ENCODE measurements at places on chromosomes 13 and 19.
A peak's percentile ranks its signal among the peaks of the same experiment; 100 is the strongest.

DNA sequence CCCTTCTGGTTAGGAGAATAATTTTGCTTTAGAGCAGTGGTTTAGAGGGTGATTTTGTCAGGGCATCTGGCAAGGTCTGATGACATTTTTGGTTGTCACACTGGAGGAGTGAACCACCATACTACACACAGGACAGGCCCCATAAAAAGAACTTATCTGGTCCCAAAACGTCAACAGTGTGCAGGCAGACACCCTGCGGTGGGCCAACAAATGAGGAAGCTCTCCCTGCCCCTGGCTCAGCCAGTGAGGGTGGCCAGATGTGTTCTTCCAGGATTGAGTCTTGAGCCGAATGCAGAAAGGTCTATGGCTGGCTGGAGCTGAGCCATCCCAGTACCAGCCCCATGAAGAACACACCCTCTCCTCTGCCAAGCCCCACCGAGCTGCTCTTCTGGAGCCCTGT lies 149.2 kb downstream of the MIPEP start:
- no peak for DNase-seq

- DNase-seq, result no peak
These were observed 13.6 kb upstream of the LILRB2 start for GRCh38 chr19:54294539-54294938.

- DNase-seq, result no peak
These were observed 460.6 kb downstream of the FGF14 start for GRCh38 chr13:101941095-101941783.

DNA sequence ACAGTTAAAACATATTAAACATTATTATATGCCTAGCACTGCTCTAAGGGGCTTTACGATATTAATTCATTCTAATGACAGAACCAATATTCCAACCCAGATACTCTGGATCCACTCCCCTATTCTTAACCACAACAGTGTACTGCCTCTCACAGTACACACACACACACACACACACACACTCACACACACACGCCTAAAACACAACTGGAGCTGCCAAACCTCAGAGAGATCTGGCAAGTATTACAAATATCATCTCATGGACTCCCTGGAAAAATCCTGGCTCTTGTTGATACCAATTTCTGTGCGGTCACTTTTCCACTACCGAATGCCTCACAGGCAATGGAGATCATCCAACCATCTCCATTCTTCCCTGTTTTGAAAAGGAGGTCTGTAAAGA lies 1.3 kb downstream of the ZNF780A start:
- DNase-seq, result peak; percentile 23

GRCh38 chr13:50187352-50188029 lies 172.2 kb downstream of the KCNRG start:
- DNase-seq, result no peak

DNA sequence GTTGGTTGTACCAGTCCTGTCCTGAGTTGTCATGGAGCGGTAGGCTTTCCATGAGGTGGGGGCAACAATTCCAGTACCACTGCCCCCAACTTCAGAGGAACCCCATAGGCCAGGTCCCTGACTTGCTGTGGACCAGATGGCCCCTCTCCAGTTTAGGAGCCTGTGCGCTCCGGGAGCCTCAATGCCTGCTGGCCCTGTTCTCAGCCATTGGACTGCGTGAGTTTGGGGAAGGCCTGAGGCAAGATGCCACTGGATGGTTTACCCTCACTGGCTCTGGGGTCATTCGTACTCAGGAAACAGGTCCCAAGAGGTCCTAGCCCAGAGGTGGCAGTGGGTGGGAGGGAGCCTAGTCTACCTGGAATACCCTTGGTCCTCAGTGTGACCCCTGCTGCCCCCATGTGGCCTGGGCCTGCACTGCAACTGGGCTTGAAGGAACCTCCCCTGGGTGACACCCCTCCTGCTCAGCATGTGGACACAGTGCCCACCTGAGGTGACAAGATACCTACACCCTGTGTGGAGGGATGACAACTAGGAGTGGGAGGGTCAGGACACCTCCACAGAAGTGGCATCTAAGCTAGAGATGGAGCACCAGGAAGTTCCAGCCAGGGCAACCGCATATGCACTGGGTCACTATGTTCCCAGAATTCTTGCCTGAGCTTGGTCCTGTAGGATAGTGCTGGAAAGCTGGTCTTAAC lies 6.0 kb upstream of the PRR19 start:
- peak; percentile 48 for DNase-seq

DNA sequence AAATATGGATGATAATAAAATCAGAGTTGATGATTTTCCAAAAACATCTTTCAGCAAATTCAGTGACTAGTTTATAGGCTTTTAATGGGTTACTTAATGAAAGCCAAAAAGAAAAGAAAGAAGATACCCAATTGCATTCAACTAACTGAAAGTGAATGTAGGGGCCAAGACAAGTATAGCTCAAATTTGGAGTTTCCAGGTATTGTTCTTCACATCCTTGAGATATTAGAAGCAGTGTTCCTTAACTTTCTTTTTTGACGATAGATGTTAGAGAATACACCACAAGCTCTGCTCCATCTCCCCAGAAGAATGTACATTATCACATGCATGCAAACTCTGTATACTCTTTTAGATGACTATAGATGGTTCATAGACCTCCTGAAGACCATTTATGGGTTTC lies 43.6 kb downstream of the PDS5B start:
- DNase-seq, result no peak

- DNase-seq, result no peak
These were observed 28.5 kb upstream of the TEX29 start for GRCh38 chr13:111291908-111292307.

DNA sequence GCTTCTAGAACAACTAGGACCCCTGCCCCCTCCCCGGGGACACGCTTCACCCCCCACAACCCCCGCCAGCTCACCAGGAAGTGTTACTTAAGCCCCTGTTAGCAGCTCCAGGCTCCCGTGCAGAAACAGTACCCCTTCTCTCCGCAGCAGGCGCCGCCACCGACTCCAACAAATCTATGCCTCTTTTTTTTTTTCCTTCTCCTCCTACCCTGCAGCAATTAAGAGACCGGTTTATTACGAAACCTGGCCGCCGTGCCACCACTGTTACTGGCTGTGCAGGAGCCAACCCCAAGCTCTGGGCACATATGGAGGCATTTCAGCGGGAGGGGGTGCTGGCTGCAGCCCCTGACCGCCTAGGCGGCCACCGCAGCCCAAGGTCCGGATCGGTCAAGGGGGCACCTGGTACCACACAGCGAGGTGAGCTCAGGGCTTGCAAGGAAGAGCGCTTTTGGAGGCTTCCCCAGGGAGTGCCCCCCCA lies 2.4 kb downstream of the GADD45B start:
- DNase-seq, result peak; percentile 75

DNA sequence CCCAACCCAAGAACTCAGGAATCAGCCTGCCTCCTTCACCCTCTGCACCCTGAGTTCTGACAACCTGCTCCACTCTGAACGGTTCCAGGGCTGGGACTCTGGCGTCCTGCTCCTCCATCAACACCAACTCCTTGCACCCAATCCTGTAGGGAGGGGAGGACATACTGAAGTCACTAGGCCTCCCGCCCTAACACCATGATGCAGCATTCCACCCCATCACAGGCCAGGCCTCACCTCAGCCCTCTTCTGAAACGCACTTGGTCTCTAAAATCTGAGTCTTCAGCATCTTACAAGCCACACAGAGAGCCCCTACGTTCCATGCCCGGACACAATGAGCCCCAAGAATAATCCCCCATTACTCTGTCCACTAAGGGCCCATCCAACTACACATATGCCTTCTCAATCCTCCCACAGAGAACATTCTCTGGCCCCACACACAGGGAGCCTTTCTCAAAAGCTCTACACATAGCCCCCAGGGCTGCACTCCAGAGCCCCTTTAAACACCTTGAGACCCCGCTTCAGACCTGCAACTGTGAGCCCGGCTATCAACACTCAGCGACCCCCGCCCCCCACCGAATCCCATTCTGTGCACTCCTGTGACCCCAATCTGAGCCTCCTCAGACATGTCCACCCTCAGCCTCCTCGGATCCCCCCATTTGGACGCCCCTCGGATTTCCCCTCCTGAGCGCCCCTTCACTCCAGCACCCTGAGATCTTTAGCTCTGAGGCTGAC lies 567 bp downstream of the ALKBH6 start:
- no peak for DNase-seq

GRCh38 chr13:26501641-26502040 lies 55.8 kb upstream of the WASF3 start:
- DNase-seq, result no peak

DNA sequence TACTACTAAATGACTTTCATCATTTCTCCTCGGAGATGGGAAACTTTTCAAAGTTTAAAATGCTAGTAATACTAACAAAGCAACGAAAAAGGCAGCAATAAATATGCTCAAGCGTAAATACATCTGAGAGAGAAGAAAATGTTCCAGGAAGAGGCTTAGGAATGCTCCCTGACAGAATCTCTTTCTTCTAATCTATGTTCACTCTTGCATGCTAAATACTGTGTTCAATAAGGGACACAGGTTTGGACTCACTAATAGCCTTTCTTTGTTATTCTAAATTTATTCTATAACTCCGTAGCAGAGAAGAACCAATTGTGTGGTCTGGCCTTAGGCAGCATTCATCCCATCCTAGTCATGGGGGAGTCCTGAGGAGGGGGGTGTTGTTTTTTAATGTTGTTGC lies 823.0 kb downstream of the PCDH9 start:
- DNase-seq, result no peak

DNA sequence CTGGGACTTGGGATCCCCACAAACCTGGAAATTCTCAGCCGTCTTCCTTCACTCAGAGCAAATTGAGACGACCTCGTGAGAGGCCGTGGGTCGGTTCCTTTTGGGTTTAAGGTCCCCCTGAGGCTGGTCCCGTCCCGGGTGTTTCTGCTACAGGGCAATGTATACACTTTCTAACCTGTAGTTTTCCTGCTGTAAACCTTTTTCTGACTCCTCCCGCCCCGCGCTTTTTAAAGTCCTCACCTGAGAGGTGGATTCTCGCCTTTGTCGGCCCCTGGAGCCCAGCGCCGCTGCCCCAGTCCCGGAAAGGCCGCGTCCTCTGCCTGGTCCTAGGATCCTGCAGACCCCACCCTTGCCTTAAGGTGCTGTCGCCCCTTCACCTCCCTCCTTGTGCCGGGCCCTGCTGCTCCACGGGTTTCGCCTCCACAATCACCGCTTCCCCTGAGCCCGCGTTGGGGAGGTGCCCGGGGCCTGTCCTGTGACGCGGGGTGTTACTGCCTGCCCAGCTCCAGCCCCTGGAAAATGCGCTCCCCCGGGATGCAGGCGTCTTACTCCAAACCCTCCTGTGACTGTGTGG lies 391 bp downstream of the ZNF761 start:
- DNase-seq, result peak; percentile 33

DNA sequence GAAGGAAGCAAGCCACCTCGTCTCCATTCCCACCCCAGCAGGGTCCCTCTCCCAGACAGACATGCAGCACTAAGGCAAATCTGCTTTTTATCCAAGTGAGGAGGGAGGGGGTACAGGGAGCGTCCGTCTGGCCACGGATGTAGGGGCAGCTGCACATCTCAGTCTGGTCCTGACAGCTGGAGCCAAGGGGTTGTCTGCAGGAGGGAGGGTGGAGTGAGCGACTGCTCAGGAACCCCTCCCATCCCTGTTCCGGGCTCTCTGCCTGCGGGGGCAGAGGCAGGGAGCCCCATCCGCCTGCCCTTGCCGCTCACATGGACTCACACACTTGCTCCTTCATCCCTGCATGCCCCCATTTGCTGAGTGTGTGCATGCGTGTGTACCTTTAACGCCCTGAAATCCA lies 2.5 kb downstream of the TMEM190 start:
- no peak for DNase-seq

- DNase-seq, result no peak
These were observed 11.4 kb downstream of the FCHO1 start for GRCh38 chr19:17762505-17763229.

DNA sequence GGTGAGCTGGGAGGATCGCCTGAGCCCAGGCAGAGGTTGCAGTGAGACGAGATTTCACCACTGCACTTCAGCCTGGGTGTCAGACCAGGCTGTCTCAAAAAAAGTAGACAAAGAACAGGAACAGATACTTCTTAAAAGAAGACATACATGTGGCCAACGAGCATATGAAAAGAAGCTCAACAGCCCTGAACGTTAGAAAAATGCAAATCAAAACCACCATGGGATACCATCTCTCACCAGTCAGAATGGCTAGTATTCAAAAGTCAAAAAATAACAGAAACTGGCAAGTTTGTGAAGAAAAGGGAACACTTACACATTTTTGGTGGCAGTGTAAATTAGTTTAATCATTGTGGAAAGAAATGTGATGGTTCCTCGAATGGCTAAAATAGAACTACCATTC lies 3.0 kb upstream of the LGALS14 start:
- no peak for DNase-seq

DNA sequence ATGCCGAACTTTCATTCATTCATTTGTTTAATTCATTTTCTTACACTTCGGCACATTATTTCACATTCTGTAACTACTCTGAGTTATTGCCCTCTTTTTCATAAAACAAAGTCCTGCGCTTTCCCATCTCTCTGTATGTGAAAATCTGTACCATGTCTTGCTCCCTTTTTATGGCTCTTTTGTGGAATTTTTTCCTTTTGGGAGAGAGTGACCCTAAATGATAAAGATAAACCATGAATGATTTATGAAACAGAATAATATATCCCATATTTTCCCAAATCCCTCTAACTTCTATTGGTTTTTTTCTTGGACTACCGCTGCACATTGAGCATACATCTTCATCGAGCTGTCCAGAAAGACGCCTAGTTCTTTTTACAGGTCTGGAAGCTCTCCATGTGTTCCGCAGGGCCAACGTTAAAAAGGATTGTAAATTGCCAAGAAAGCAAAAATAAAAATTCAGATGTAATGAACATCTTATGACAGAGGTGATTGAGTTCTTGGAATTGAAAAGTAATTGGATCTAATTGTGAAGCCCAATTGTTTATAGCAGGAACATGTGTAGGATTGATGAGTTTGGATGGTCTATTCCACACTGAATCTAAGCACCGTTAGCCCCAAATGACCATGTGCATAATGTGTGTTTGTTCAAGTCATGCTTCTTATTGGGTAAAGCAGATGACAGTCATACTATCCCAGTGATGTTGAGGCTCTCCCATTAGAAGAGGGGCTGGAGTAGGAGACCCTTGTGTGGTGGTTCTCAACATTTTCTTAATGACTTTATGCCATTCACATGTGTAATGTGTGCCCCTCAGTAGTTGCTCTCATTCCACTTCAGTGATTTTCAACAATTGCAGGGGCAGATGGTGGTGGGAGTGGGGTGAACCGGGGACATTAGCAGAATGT lies 378.9 kb downstream of the DLEU7 start:
- DNase-seq, result no peak

- DNase-seq, result no peak
These were observed 12.2 kb upstream of the JSRP1 start for GRCh38 chr19:2268480-2268830.

GRCh38 chr19:50894478-50895356 lies 16.5 kb downstream of the KLK4 start:
- DNase-seq, result no peak

GRCh38 chr13:77353995-77354394 lies 27.1 kb upstream of the MYCBP2 start:
- no peak for DNase-seq

Data from mammary epithelial cell (primary cell).